ENCODE measurements at places on chromosomes 7 and 10.

DNA sequence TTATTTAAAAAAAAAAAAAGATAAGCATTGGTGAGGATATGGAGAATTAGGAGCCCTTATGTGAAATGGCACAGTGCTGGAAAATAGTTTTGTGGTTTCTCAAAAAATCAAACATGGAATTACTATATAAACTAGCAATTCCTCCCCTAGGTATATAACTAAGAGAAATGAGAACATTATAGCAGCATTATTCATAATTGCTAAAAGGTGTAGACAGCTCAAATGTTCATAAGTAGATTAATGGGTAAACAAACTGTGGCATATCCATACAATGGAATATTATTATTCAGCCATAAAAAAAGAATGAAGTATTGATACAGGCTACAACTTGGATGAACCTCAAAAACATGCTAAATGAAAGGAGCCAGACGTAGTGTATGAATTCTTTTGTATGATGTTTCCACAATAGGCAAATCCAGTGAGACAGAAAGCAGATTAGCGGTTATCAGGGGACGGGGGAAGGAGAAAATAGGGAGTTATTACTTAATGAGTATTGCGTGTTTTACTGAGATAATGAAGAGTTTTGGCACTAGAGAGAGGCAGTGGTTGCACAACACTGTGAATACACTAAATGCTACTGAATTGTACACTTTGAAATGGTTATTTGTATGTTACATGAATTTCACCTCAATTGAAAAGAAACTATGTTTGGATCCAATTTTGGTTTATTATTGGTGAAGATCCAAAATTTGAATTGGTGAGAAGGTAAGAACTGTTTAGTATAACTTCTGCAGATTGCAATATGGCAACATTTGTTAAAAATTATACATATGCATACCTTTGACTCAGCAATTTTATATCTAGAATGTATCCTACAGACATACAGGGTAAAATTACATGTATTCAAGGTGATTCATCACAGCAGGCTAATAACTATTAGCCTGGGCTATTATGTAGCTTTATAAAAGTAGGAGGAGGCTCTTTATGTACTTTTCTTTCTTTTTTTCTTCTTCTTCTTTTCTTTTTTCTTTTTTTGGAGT is 69.7 kb downstream of the VCL start:
- no peak for DNase-seq

GRCh38 chr7:5423306-5423975 is at the start of gene TNRC18:
Gene TNRC18 (minus strand): TSS chr7:5423834. CDS start chr7:5421246, 2,588 bp downstream.
- no peak for DNase-seq

GRCh38 chr10:60654813-60655464 is 123.3 kb upstream of the CDK1 start:
- DNase-seq, result no peak

DNA sequence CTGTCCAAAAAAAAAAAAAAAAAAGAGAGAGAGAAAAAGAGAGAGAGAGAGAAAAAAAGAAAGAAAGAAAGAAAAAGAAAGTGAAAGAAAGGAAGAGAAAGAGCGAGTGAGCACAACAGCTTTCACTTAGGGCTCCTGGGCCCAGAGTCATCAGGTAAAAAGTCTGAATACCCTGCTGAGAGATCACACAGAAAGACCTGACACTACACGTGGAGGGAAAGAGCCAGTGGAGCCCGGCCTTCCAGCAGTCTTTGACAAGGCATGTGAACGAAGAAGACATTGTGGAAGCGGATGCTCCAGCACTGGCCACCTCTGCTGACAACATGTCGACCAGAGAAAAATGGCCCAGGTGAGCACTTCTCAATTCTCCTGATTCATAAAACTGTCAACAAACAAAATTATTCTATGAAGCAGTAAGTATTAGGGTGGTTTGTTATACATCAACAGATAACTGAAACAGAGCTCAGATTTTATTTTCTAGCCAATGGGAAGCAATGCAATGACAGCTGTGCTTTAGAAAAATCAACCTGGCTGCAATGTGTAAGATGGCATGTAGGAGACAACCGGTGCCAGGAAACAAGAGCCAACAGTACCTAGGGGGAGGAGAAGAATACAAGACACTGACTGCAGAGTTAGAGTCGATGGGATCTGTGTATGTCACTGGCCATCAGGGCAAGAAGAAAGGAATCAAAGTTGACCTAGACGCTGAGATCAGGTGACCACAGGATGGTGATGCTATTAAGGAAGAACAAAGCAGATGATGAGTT is 4.4 kb downstream of the RNF216 start:
- DNase-seq, result no peak

DNA sequence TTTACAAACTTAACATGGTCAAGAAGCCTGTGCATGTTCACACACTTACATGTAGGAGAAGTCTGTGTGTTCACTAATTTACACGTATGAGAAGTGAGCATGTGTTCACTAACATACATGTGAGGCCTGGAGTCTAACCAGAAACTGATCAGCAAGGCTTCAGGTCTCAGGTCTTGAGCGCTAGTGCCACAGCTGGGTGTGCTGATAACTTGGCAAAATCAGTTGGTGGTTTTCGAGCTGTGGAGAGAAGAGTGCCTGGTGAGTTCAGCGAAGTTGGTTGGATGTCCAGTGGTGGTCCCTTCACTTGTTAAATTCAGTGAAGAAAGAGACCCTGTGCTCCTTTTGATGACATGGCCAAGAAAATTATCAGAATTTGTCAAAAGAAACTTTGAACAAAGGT is 98.7 kb downstream of the CELF2 start:
- no peak for DNase-seq

Data from pons (tissue), 1 donor.